Stimulated activated CD4-positive, alpha-beta T cell treated with anti-CD3 and anti-CD28 coated beads, Interleukin-1b, Interleukin-23, amount 100 ng/mL, for 48 hours (primary cell): ENCODE measurements at places on chromosomes 11 and 22.

- DNase-seq: no peak
Observed at GRCh38 chr11:120040151-120040840, 97.6 kb downstream of the TRIM29 start.

- DNase-seq: no peak
Observed at GRCh38 chr11:64134963-64135362, 30.9 kb downstream of the MACROD1 start.

GRCh38 chr22:33553493-33553892 is 366.8 kb downstream of the LARGE1 start:
- DNase-seq: no peak

GRCh38 chr11:79538775-79539174 is 97.9 kb upstream of the TENM4 start:
- DNase-seq: no peak
